ENCODE measurements at places on chromosomes 7 and 10.
A peak's percentile ranks its signal among the peaks of the same experiment; 100 is the strongest.

GRCh38 chr7:29281782-29282541, 87.4 kb downstream of the CHN2 start:
- DNase-seq, result no peak

DNA sequence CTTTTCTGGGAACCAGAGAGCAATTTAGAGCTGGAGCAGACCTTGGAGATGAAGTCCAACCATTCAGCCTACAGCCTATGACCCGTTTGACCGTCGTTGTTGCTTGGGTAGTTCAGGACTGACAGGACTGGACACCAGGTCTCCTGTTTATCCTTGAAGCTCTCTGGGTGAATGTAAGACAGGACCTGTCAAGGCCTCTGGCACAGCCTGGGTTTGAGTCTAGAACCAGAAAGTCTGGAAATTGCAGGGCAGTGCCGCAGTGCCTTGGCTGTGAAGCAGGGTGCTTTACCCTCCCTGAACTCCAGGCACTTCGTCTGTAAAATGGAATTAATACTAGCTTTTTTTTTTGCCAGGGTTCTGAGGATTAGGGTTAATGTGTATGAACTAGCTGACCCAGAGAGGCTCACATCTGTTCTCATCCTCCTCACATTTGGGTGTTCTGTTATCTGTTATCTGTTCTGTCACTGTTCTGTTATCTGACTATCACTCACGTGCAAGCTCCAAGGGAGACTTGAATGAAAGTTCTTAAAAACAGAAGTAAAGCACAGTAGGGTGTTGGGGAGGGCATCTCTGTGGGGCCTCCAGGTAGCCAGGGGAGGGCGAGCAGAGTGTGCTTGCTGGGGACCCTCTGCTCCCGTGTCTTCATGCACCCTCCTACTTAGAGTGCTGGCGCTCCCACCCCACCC, 9.9 kb downstream of the BLVRA start:
- DNase-seq, result no peak

- DNase-seq, result no peak
Observed at GRCh38 chr10:69067189-69067588, 20.7 kb upstream of the SRGN start.

DNA sequence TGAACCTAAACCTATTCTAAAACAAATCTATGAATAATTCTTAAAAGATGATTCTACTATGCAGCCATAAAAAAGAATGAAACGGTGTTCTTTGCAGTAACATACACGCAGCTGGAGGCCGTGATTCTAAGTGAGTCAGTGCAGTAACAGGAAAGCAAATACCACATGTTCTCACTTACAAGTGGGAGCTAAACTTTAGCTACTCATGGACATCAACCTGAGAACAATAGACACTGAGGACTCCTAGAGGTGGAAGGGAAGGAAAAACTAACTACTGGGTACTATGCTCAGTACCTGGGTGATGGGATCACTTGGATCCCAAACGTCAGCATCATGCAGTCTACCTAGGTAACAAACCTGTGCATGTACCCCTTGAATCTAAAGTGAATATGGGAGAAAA, 575.0 kb upstream of the MGMT start:
- no peak for DNase-seq

GRCh38 chr10:10078446-10078845, 939.2 kb upstream of the CELF2 start:
- DNase-seq, result no peak

DNA sequence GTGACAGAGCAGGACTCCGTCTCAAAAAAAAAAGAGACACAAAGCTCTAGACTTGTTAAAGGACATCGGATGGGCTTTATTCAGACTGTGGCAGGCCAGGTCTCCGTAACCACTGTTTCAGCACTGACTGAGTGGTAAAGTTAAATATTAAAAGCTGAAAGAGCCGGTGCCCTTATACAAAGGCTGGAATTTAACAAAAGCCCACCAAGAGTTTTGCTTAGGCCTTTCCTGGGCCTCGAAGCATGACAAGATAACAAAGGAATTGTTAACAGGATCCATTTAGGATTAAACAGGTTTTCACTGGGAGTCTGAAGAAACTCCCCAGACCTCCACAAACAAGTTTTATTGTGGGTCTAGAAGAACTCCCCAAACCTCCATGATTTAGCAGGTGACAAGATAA, 727.8 kb downstream of the TYW1 start:
- DNase-seq, result no peak

DNA sequence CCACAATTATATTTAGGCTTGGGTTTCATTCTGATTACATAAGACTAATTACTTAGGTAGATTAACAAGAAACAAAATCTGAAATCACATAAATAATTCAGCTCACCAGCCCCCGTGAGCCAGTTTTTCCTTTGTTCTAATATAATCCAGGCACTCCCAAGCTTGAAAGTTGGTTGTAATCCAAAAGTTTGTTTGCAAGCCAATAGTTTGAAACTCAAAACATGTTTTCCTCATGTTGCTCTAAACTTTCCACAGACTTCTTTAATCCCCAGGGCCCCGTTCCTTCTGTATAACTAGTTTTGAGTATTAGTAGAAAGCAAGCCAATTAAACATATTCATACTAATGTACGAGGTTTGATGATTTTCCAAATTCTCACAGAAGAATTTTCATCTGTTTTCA, 56.1 kb downstream of the SP8 start:
- no peak for DNase-seq

GRCh38 chr7:117048882-117049281, 95.6 kb downstream of the ST7 start:
- no peak for DNase-seq

DNA sequence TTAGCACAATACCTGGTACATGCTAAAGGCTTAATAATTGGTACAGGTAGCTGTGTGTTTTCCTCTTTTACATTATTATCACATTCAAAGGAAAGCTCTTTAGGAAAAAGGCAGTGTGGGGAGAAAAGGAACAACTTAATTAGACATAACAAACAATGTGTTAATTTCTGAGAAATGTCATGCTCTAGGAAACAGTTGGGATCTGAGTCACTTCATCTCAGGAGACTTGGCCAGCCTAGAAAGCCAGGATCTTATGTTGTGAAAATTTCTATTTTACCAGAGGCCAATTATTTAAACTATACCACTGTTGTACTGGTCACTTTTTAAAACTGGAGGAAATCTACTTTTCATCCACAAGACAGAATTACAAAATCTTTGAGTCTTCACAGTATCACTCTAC, 39.6 kb downstream of the ARMH3 start:
- DNase-seq, result no peak

- DNase-seq, result peak; percentile 57
Observed at GRCh38 chr7:22675917-22676343, 51.1 kb upstream of the IL6 start.

- DNase-seq, result peak; percentile 32
Observed at GRCh38 chr7:112869111-112869774, 79.0 kb upstream of the TMEM168 start.

- no peak for DNase-seq
Observed at GRCh38 chr10:122855745-122856144, 10.1 kb upstream of the CUZD1 start.

- no peak for DNase-seq
Observed at GRCh38 chr10:122894261-122894944, 15.0 kb upstream of the FAM24B start.

- peak; percentile 14 for DNase-seq
Observed at GRCh38 chr7:126700807-126701604, 551.7 kb downstream of the GRM8 start.

DNA sequence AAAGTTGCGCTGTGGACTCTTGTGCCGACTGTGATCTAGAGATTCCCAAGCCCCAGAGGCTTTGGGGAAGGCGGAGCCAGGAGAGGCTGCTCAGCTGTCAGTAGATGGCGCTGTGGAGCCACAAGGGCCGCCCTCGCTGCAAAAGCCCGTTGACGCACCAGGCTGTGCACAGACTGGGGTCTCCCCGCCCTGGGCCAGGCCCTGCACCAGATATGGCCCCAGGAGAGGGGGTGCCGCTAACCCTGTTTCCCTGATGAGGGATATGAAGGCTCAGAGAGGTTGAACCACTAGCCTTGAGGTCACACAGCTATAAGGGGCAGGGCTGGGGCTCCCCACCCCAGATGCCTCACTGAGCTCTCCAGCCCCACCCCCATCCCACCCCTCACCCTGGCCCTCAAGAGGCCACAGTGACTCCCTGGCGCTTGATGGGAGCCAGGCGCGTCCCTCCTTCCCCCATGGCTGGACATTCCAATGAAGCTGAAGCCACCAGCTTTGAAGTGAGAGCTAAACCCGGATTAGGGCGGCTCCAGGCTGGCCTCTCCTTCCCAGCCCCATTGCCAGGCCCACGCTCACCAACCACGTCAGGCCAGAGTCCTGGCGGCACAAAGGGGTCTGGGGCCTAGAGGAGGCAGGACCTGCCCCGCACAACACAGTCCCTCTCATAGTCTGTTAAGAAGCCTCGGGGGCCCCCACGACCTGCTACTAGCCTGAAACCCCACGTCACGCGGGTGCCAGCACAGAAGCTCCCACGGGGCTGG, 26.4 kb downstream of the MYL10 start:
- peak; percentile 44 for DNase-seq

DNA sequence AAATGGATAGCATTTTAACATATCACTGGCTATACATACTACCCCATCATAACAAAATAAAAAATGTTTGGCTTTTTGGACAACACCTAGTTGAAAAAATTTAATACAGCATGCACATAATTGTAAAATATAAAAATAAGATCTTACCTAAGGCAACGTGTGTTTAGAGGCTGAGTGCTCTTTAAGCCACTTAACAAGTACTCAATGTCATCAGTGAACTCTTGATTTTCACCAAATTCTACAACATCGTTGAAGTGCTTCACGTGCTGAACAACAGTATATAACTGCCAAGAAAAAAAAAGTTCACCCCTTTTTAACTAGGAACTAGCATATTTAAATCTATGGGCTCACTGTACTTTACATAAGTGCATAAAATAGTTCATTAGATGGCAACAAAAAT, 49.5 kb downstream of the WAPL start:
- no peak for DNase-seq

DNA sequence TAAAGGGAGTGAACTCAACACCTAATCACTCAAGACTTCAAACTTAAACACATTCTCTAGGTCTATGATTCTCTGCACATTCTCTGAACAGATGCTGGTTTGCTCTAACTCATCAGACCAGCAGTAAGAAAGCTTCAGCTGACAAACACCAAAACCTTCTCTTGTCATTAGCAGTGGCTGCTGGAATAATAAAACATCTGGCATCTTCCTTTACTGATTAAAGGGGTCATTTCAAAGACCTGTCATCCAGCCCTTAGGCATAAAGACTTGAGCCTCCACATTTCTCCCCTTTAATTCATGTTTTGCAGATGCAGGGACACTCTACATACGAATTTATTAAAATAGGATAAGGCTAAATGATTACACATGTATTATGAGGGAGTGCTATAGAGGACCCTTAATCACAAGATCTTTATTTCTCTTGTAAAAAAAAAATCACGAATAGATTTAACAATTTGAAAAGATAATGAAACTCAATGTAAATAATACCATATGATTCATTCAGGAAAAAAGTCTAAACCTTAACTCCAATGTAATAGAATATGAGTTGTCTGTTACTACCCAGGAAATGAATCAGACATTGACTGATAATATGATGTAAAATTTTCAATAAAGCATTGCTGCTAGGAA, 152.4 kb upstream of the GNAI1 start:
- DNase-seq, result no peak

GRCh38 chr7:54544527-54545240, 2.5 kb downstream of the VSTM2A start:
- no peak for DNase-seq

GRCh38 chr10:85623758-85624157, 742.8 kb downstream of the GRID1 start:
- DNase-seq, result no peak

DNA sequence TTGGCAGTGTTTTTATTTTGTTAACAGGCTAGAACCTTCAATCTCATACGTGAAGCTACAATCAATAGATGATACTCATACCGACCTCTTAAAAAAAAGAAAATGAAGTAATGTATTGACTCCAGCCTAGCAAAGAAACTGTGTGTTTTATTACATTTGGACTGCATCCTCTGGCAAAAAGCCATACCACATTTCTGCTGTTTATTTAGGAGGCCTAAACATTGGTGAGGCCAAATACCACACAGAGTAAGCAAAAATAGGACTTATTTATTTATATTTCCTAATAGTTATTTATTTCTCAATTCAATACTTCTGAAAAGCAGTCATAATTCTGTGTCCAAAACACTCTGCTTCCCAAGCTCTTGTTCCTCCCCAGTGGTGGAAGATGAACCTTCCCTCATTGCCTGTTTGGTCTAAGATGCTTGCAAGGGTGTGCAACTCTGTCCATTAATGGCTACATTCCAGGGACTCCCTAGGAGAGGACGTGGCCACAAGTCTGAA, 398.8 kb upstream of the KLF6 start:
- DNase-seq, result no peak

GRCh38 chr7:21767300-21767900, 178.3 kb downstream of the CDCA7L start:
- DNase-seq, result no peak

GRCh38 chr7:92456236-92456635, 9.0 kb downstream of the GATAD1 start:
- DNase-seq, result no peak

- DNase-seq, result no peak
Observed at GRCh38 chr10:118472415-118473304, 122.8 kb downstream of the PRLHR start.

DNA sequence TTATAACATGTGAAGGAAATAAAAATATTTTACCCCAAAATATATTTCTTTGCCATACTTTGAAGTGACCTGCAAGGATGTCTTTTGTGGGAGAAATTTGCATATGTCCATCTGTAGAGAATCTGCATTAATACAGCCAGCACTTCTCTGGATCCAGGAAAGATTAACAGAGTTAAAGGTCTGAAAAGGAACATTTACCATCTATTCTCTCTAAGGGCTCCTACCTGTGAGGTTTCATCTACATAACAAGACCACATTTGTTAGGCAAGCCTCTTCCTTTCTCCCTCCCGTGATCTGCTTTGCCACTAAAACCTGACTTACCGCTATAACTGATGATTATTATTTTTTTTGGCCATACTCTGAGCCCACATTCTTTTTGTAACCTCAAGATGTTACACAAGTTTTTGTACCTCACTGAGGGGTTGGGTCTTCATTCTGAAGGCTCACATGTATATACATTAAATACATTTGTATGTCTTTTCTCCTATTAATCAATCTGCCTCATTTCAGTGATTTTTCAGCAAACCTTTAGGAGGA, 129.4 kb downstream of the AKR1D1 start:
- no peak for DNase-seq

- no peak for DNase-seq
Observed at GRCh38 chr10:89522463-89522862, 12.9 kb downstream of the SLC16A12 start.

- DNase-seq, result no peak
Observed at GRCh38 chr7:95421000-95421846, 13.6 kb downstream of the PON2 start.

GRCh38 chr10:33482486-33482885, 148.0 kb upstream of the NRP1 start:
- DNase-seq, result no peak

- DNase-seq, result no peak
Observed at GRCh38 chr7:131657881-131658280, 101.5 kb upstream of the PODXL start.

DNA sequence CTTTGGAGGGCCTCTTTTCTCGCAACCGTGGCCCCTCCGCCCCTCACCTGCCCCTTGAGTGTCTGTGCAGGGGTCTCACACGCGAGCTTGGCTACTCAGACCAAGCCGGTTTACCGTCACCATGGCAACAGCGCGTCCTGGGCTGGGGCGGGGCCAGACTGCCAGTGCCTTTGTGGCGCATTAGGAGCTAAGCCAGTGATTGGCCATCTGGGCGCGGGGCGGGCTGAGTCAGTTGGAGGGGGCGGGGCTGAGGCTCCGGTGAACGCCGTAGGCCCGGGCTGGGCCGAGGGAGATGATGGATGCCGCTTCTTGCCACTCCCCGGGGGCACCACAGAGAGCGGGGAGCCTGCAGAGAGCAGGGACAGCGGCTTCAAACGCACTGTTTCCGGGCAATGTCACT, 48.7 kb upstream of the FXYD4 start:
- peak; percentile 84 for DNase-seq

Data from central memory CD4-positive, alpha-beta T cell (primary cell).